ENCODE measurements at places on chromosomes 12 and 14.
A peak's percentile ranks its signal among the peaks of the same experiment; 100 is the strongest.

- no peak for DNase-seq
These were observed 333.9 kb upstream of the LMO3 start for GRCh38 chr12:16939871-16940306.

GRCh38 chr12:122199484-122200355, 3.8 kb upstream of the B3GNT4 start:
- DNase-seq: no peak

DNA sequence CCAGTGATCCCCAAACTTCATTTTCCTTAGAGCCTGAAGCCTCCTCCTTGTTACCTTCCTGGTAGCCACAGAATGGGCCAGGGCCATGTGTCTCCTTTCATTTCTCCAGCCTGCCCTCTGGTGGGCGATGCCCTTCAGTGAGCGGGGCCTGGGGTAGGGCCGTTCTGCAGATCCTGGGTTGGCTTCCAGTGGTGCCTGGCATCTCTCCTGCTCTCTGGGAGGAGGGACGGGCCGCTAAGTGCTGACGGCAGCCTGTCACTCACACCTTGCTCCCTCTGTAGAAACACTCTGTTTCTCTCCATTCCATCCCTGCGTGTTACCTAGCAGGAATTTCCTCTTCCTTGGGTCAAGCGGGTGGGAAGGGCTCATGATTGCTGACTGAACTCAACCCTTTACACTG, 232.1 kb downstream of the CACNA1C start:
- peak; percentile 32 for DNase-seq

- DNase-seq: no peak
These were observed 29.5 kb upstream of the FAM177A1 start for GRCh38 chr14:35016568-35016967.

DNA sequence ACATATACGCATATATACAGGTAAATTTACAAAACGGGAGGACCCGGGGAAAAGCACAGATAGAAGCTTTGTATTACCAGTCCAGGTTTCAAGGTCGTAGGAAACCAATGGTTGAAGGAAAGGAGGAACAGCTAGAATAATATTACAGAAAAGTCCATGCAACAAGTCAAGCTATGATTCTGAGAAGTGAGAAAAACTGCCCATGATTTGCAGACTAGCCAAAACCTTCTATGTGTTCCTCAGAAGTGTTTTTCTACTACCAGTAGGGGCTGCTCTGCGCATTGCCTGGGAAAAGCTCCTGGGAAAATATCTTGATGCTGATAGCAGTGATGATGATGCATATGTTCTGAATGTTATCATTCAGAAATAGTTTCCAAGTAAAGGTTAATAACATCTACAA, 2.2 kb downstream of the PDZRN4 start:
- DNase-seq: no peak

DNA sequence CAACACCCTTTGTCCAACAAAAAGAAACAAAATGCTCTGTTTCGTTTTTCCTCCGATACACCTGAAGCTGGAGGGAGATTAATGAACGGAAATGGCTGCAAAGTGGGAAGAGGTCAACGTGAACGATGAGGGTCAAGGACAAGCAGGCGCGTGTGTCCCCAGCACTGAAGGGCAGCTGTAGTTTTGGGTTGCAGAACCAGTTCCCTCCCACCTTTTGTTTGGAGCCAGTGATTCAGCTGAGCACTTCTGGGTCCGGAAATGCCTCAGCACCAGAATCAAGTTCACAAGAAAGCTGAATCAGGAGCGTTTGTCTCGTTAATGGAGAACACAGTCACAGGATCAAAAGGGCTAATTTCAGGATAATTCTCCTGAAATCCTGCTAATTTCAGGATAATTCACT, 51.1 kb upstream of the PWP1 start:
- no peak for DNase-seq

- no peak for DNase-seq
These were observed 6.7 kb upstream of the PPP4R3A start for GRCh38 chr14:91516663-91517388.

DNA sequence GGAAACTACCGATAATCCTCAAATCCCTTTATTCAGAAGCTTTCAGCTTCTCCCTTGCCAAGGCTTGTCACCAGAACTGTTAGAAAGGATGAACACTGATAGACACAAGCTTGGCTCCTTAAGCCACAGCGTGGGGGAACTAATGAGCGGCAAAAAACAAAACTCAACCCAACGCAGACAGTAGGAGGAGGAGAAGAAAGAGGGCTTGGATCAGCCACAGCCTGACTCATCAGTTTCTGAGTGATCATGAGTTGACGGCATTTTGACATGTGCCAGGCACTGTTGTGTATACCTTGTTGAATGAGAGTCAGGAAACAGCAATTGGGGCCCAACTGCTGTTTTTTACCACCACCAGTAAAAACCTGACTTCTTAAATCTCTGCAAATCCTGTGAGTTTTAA, 23.7 kb downstream of the PLXNC1 start:
- DNase-seq: peak; percentile 36

GRCh38 chr12:93521225-93522080, 51.0 kb upstream of the SOCS2 start:
- no peak for DNase-seq

GRCh38 chr14:36173161-36173560, 3.4 kb downstream of the PTCSC3 start:
- DNase-seq: no peak

DNA sequence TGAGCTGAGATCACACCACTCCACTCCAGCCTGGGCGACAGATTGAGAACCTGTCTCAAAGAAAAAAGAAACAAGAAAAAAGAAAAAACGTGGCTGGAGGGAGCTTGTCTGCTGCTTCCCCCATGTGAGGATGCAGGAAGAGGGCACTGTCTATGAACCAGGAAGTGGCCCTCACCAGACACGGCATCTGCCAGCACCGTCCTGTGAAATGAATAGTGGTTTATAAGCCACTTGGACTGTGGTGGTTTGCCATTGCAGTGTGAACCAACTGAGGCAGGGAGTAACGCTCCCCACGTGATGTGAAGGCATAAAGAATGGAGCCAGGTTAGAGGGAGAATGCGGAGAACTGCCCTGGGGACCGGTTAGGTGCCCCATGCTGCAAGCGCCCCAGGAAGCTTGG, 4.5 kb upstream of the BRF1 start:
- DNase-seq: no peak

DNA sequence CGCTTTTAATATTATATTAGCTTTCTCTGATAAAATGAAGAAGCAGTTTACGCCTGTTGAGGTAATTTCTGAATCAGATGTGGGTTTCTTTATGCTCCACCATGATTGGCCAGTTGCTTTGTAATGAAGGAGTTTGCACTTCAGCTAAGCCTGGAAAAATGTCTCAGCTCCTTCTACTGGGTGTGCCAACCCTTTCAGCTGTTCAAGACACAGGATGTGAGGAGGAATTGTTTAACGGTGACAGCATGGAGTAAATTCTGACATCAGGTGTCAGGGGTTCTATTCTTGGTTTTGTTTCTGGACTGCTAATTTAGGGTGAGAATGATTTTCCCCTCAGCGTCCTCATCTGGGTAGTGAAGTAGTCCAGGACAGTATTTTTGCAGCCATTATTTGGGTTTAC, 43.5 kb downstream of the FLRT2 start:
- no peak for DNase-seq

GRCh38 chr14:48251290-48251689, 575.9 kb upstream of the MDGA2 start:
- DNase-seq: no peak

DNA sequence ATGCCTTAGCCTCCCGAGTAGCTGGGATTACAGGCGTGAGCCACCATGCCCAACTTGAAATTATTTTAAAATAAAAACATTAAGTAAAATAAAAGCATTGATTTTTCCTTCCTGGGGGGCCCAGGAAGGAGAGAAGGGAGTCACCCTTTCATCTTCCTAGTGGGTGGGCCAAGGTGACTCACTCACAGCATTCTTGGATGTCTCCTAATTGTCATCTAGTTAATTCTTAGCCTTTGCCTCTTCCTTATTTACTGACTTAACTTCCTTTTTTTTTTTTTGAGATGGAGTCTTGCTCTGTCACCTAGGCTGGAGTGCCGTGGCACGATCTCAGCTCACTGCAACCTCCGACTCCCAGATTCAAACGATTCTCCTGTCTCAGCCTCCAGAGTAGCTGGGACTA, 29.2 kb downstream of the TMEM120B start:
- no peak for DNase-seq

GRCh38 chr12:111754671-111755070, 12.1 kb upstream of the ALDH2 start:
- no peak for DNase-seq

DNA sequence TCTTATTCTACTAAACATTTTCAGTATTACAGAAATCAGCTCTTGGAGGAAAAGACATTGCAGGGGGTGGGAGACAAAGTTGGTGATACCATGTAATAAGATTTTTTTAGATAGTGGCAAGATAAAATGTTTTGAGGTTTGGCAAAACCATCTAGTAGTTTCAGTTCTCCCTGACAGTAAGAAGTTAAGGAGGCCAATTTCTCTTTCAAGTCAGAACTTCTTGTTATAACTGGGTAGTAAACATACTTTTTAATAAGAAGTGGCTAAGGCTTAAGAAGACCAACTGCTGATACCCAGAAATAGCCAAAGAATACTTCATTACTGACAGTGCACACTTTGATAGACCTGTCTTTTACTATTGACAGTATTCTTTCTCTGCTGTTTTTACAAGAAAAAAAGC, 452.3 kb downstream of the DIO2 start:
- DNase-seq: no peak

All from stimulated activated CD4-positive, alpha-beta T cell treated with anti-CD3 and anti-CD28 coated beads, Interleukin-12 subunit alpha, Interleukin-12 subunit beta, amount 100 ng/mL, for 24 hours (primary cell).